ENCODE measurements at places on chromosomes 16 and 17.

GRCh38 chr17:58969612-58970011, 137.1 kb downstream of the TRIM37 start:
- DNase-seq: no peak

GRCh38 chr17:63124536-63124935, 158.5 kb downstream of the TANC2 start:
- DNase-seq: no peak

GRCh38 chr17:29962656-29963055, 21.2 kb downstream of the EFCAB5 start:
- DNase-seq: no peak

- no peak for DNase-seq
Observed at GRCh38 chr17:36545077-36545464, 352 bp downstream of the GGNBP2 start.

DNA sequence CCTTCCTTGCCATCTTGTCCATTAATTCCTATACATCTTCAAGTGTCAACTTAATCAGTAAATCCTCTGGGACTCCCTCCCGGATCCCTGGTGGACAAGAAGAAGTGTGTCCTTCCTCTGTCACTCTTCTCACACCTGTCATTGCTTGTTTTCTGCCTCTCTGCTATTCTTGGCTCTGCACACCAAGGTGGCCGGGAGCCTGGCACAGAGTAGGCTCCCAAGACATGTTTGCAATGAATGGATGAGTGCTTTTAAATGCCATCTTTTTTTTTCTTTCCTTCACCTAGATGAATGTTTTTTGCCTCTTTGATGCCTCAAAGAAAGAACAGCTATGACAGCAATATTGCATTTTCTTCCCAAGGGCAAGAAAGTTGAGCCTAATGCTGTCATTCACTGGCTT, 58.0 kb upstream of the CLEC18A start:
- no peak for DNase-seq

DNA sequence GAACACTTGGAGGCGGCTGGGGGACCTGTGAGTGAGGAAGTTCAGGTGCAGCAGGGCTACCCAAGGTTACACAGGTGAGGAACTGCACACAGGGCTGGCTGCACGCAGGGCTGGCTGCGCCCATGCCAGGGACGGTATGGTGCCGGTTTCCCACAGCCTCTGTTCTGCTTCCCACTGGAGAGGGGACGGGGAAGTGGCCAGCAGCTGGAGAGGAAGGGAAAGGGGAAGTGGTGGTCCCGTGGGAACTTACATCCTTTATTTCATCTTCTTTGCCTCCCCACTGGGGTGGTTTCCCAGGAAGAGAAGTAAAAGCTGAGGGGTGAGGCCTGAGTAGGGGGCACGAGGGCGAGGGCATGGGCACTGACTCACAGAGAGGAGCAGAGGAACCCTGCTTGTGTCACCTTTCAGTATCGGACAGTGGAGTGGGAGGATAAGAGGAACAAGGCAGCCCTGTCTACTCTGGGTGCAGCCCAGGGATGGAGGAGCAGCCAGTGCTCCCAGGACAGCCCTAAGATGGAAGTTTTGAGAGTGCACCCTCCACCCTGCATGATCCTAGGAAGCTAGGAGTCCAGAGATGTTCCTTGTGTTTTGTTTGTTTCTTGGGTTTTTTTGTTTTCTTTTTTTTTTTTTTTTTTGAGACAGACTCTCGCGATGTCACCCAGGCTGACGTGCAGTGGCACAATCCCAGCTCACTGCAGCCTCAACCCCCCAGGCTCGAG, 25.5 kb upstream of the CDH1 start:
- DNase-seq: no peak

DNA sequence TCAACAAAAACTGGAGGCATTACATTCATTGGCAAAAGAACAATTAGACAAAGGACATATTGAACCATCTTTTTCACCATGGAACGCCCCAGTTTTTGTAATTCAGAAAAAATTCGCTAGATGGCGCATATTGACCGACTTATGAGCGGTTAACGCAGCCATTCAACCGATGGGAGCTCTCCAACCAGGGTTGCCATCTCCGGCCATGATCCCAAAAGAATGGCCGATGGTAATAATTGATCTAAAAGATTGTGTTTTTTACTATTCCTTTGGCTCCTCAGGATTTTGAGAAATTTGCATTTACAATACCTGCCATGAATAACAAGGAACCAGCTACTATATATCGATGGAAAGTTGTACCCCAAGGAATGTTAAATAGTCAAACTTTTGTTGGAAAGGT, 21.4 kb downstream of the ALOX15B start:
- DNase-seq: peak; percentile 31

GRCh38 chr16:79509211-79509631, 91.3 kb downstream of the MAF start:
- DNase-seq: no peak

DNA sequence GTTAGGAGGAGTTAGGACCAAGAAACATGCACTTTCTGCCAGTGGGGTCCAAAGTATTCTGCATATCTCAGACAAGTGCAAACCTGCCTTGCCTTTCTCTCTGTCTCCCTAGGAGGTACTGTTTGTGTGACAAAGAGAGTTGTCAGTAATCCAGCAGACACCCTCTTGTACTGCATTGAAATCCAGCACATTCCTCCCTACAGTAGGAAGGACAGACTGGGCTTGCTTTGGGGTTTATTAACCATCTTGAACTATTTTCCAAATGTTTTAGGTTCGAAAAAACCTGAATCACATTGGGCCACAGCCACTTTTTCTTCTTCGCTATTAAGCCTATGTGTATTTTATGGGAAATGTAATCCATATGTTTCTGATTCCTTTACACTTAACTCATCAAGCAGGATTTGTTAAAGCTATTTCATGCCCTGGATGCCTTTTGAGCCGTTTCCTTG, 204.2 kb upstream of the KCNJ16 start:
- DNase-seq: no peak

DNA sequence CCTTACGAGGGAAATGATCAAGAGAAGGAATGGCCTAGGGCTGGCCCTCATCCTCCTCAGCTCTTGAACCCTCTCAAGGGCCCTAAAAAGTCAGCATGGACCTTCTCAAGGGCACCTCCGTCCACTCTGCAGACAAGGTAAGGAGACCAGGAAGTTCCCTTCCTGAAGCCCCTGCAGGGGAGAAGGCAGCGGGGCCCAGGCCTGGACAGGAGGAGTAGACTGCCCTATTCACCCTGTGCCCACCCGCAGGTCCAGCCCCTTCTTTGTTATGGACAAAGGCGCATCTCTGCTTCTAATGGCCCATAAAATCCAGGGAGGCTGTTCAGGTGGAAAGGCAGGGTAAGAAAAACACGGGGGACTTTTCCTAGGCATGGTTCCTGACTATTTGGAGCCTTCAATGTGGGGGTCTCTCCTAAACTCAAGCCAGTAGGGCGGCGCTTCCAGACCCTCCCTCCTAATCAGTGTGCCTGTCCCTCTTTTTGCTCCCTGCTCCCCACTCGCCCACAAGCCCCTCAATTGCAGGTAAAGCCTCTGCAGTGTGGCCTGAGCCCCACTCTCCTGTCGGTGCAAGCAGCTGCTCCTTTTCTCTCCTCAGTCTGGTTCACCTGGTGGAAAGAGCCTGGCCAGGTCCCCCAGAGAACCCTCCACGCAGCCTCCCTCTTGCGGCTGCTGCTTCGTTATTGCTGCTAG, 28.2 kb downstream of the AXIN2 start:
- no peak for DNase-seq

- DNase-seq: no peak
Observed at GRCh38 chr17:40457964-40458791, 14.9 kb downstream of the IGFBP4 start.

GRCh38 chr16:2774161-2774891, 2.8 kb downstream of the ELOB start:
- DNase-seq: no peak

GRCh38 chr16:85751698-85752501, 1.0 kb upstream of the C16orf74 start:
- DNase-seq: no peak
